Activated CD8-positive, alpha-beta T cell treated with anti-CD3 and anti-CD28 coated beads, Interleukin-2, amount 10 ng/mL, durations not matched to agents 7 days and 5 days (primary cell): ENCODE measurements at places on chromosomes 16 and 17. TPM values are rescaled to one million over a fixed set of nuclear protein-coding genes. Genes with fewer than 3 reads are reported as not detected.

The TEKT3 gene
- total RNA-seq: not detected

The TEDC2 gene
- 21.6 TPM for total RNA-seq

The TBC1D3C gene
- total RNA-seq: not detected

The KRT39 gene
- total RNA-seq: not detected

The KRT27 gene
- not detected for total RNA-seq

DNA sequence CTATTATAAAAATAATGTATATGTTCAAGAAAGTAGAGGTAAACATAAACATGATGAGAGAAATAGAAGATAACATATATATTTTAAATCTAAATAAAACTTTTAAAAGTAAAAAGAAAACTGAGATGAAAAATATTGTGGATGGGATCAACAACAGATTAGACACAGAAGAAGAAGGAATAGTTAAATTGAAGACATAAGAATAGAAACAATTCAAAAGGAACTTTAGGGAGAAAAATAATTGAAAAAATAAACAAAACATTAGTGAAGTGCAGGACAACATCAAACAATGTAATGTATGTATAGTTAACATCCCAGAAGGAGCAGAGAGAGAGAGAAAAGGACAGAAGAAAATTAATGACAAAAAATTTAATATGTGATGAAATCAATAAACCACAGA lies 228.1 kb upstream of the TNRC6C start:
- peaks cover 15% of the 10 kb centered on the region for H3K4me1 ChIP-seq
- no peak overlapping the region for H3K4me3 ChIP-seq
- H3K27ac ChIP-seq: no peak overlapping the region
- no peaks in the 10 kb centered on the region for H3K36me3 ChIP-seq
- peaks cover 36% of the 10 kb centered on the region for H3K27me3 ChIP-seq
- no peak for DNase-seq

- H3K27me3 ChIP-seq: no peaks in the 10 kb centered on the region
- H3K27ac ChIP-seq: peak overlapping the region; percentile 99
- H3K36me3 ChIP-seq: peaks cover 28% of the 10 kb centered on the region
- H3K4me3 ChIP-seq: peak overlapping the region; percentile 73
- no peak for DNase-seq
- H3K4me1 ChIP-seq: peaks cover 96% of the 10 kb centered on the region
Observed at GRCh38 chr17:57605675-57606105, 139.4 kb downstream of the CCDC182 start.

- H3K27ac ChIP-seq: no peak overlapping the region
- H3K4me1 ChIP-seq: peaks cover 15% of the 10 kb centered on the region
- H3K4me3 ChIP-seq: no peak overlapping the region
- peak; percentile 57 for DNase-seq
Observed at GRCh38 chr17:58710948-58711552, 18.6 kb downstream of the RAD51C start.

GRCh38 chr16:17299790-17300189 lies 171.0 kb downstream of the XYLT1 start:
- no peaks in the 10 kb centered on the region for H3K27me3 ChIP-seq
- peaks cover 70% of the 10 kb centered on the region for H3K4me1 ChIP-seq
- no peak overlapping the region for H3K4me3 ChIP-seq
- DNase-seq: no peak
- H3K27ac ChIP-seq: peak overlapping the region; percentile 25

DNA sequence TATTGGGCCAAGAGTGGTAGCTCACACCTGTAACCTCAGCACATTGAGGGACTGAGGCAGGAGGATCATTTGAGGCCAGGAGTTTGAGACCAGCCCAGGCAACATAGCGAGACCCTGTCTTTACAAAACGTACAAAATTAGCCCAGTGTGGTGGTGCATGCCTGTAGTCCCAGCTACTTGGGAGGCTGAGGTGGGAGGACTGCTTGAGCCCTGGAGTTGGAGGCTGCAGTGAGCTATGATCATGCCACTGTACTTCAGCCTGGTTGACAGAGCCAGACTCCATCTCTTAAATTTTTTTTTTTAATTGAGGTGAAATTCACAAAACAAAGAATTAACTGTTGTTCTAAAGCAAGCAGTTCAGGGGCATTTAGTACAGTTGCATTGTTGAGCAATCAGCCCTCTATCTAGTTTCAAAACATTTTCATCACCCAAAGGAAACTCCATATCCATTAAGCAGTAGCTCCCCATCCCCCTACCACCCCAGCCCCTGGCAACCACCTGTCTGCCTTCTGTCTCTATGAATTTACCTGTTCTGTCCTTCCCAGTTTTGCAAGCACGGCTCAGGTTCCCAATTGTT lies 15.6 kb downstream of the SNX29 start:
- DNase-seq: no peak
- H3K27ac ChIP-seq: no peak overlapping the region
- H3K4me3 ChIP-seq: no peak overlapping the region
- H3K36me3 ChIP-seq: no peaks in the 10 kb centered on the region
- no peaks in the 10 kb centered on the region for H3K27me3 ChIP-seq

DNA sequence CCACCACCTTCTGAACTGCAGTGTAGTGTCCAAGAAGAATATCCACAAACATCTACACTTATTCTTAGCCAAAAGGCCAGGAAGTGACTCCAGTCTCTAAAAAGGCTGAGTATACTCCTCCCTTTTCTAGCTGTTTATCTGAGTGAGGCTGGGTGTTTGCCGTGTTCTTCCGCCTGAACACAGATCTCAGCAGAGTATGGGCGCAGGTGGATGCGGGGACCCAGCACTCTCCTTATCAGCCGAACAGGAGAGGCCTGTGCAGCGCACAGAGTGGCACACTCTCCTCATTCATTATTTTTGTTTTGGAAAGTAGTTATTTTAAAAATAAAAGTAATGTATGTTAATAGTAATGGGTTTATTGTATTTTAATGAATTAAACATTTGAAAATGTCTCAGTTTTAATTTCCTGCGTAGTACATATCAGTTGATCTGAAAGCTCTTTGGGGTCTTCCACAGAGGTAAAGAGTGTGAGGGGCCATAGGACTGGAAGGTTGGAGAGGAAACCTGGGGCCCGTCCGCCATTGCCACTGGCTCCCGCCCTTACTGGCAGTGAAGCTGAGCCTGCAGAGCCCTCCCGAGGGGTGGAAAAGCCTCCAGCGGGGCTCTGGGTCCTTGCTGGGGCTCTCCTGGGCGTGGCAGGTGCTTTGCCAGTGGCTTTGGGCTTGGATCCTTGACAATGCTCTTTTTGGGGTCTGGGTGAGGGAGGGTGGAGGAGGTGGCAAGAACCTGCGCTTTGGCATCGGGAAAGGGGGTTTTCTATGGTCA lies 53.8 kb downstream of the PDPK1 start:
- peaks cover 36% of the 10 kb centered on the region for H3K36me3 ChIP-seq
- H3K27ac ChIP-seq: peak overlapping the region; percentile 34
- H3K4me3 ChIP-seq: no peak overlapping the region
- DNase-seq: no peak

- H3K4me3 ChIP-seq: no peak overlapping the region
- H3K27me3 ChIP-seq: no peaks in the 10 kb centered on the region
- no peaks in the 10 kb centered on the region for H3K4me1 ChIP-seq
- no peaks in the 10 kb centered on the region for H3K36me3 ChIP-seq
- DNase-seq: no peak
Observed at GRCh38 chr16:35525979-35526590, 2066.7 kb downstream of the TP53TG3F start.

GRCh38 chr16:76335180-76335974 lies 58.2 kb downstream of the CNTNAP4 start:
- DNase-seq: no peak
- no peak overlapping the region for H3K4me3 ChIP-seq
- no peaks in the 10 kb centered on the region for H3K4me1 ChIP-seq
- no peaks in the 10 kb centered on the region for H3K27me3 ChIP-seq
- H3K27ac ChIP-seq: no peak overlapping the region

GRCh38 chr17:8004899-8005298 lies 2.5 kb downstream of the GUCY2D start:
- no peak overlapping the region for H3K4me3 ChIP-seq
- H3K4me1 ChIP-seq: peaks cover 7% of the 10 kb centered on the region
- peaks cover 38% of the 10 kb centered on the region for H3K27me3 ChIP-seq
- H3K36me3 ChIP-seq: no peaks in the 10 kb centered on the region

GRCh38 chr16:16005721-16006120 lies 56.3 kb downstream of the ABCC1 start:
- no peak for DNase-seq
- peaks cover 47% of the 10 kb centered on the region for H3K36me3 ChIP-seq
- no peaks in the 10 kb centered on the region for H3K27me3 ChIP-seq
- H3K4me3 ChIP-seq: no peak overlapping the region
- no peak overlapping the region for H3K27ac ChIP-seq
